ENCODE measurements at places on chromosomes 5 and 9.

DNA sequence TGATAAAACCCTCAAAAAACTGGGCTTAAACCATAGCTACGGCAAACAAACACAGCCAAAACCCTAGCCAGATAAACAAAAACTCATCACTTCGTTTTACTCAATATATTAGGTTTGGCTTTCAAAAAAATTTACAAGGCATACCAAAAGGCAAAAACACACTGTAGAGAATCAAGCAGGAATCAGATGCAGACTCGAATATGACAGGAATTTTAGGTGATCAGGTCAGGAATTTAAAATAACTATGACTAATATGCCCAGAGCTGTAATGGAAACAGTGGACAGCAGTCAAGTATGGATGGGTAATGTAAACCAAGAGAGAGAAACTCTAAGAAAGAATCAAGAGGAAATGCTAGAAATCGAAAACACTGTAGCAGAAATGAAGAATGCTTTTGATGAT is 26.5 kb upstream of the DOCK2 start:
- DNase-seq: no peak

- DNase-seq: no peak
Measured at GRCh38 chr5:93636837-93637236, 53.8 kb downstream of the NR2F1 start.

DNA sequence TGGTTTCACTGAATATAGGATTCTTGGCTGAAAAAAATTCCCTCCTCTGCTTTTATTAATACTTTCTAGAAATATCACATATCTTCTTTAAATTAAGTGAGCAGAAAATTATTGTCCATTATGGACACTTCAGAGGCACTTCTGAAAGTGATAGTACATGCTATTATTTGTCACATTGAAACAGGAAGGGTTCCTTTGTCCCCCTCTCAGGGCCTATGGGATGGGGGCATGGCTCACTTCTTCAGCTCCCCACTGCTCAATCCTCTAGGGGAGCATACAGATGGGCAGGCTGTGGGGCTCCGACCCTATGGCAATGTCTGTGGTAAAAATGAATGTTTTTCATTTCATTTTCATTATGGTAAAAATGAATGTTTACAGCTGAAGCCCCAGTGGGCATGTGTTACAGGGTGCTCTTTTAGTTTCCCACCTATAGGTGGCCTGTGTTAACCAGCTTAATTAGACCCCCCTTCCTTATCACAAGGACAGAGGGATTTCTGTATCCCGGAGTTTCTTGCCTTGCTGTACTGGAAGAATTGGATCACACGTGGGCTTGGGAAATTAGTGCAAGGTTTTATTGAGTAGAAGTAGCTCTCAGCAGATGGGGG is 1225.2 kb downstream of the PTPRD start:
- no peak for DNase-seq

DNA sequence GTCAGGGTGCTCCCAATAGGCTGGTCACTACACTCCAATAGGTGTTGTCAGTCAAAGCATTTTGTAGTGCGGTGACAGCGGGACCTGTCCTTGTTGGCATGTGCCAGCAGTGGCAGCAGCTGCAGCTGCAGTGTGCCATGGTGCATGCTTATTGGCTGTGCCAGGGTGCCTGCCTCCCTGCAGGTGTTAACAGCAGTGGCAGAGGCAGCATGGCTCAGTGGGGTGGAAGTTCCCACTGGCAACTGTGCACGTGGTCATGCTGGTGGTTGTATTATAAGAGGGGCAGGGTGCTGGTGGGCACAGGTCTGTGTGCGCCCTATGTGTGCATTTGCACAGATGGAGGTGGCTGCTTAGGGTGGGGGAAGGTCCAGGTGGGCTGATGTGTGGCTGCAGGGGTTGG is 133.7 kb upstream of the EDIL3 start:
- DNase-seq: no peak

- DNase-seq: no peak
Measured at GRCh38 chr9:133119103-133119845, 1.8 kb downstream of the RALGDS start.

DNA sequence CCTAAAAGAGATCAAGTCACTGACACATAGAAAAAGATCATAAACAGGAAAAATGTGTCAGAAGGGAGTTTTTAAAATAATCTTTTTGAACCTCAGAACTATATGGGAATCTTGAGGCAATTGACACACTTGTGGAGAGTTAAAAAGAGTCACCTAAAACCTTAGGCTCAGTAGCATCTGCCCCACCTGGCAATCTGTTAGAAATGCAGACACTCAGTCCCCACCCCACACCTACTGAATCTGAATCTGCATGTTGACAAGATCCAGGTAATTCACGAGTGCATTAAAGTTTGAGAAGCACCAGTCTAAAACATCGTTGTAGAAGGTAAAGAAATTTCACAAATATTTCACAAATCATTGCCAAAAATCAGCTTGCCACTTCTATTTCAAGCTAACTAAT is 388.3 kb downstream of the NR2F1-AS1 start:
- no peak for DNase-seq

DNA sequence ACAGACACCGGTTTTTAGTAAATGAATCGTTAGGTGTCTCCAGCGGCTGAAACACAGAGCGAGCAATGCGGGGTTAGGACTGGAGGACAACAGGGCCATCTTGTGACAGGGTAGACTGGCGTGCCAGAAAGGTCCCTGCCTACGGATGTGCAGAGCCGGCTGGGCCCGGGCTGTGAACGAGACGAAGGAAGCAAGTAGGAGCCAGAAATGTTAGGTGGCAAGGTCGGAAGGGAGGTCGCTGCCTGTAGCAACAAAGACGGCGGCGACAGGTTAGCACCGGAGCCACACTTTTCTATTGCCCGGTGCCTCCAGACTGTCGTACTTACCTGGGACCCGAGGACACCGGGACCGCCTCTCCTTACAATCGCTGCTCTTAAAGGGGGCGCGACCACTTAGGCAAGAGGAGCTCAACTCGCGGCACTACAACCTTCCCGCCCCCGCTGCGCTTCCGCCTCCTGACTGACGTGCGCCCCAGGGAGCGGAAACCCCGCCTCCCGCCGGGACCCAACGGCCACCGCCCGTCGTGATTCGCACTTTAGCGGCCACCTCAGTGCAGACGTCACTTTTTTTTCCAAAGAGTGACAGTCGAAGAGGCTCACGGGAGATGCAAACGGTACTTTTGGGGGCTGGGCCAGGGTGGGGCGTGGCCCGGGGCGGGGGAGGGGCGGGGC is at the start of gene INIP:
Gene INIP (minus strand): TSS at position 457 of the 671 bp plus-strand sequence. CDS start 1,632 bp downstream, outside the sequence.
- peak; percentile 98 for DNase-seq

- DNase-seq: no peak
Measured at GRCh38 chr9:69089491-69089890, 53.9 kb downstream of the FXN start.

- DNase-seq: no peak
Measured at GRCh38 chr5:124628721-124629596, 117.5 kb downstream of the ZNF608 start.

Data from activated naive CD4-positive, alpha-beta T cell treated with Interleukin-2 at 50 U/mL for 16 hours (primary cell).